ENCODE measurements at places on chromosomes 3 and 15.

DNA sequence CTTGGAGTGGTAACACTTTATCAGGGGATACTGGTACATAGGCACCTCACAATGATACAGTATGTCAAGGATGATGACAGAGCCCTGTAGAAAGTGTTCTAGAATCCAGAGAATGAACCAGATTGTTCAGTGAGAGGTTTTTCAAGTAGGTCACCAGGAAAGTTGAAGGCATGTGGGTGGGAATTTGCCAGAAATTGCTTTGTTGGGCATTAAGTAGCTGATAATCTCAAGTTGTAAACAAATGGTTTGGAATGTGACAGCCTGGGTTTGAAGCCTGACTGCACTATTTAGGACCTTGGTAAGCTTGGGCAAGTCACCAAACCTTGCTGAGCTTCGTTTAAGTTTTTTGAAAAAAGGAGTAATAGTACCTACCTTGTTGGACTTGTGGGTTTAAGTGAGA is 12.5 kb downstream of the SLC35G2 start:
- no peak for DNase-seq

GRCh38 chr15:92638291-92638708 is 17.3 kb downstream of the FAM174B start:
- DNase-seq = no peak

DNA sequence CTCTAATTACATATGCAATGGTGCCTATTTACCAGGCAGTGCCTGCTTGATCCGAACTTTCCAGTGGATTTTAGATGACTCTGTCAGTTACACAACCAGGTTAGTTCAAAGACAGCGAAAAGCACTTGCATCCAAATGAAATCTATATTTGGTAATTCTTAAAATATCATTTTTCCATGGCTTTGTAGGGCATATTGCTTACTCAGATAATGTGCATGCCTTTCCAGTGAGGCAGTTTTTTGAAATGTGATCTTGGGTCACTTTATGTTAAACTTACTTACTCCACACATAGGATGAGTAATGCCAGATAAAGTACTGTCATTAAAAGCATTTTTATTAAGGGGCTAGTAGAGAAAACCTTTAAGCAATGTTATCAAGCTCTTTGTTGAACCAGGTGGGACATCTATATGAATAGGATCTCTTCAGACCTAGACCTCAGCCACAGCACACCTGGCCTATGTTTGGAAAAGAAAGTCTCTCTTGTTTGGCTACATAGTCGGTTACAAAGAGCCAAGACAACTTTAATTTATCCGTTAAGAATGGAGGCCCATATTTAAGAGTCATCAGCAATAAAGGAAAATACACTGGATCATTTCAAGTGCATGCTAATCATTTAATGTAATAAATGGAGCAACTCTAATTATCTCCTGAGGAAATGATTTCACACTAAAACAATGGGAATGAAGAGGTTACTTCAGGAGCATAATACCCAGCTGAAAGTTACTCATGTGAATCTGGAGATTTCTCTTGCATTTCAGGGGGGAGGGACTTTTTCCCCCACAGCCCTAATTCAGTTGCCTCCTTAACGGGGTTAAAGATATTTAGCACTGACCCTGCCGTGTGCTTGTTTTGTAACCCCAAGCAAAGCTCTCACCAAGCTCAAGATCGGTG is 56.3 kb upstream of the TMCO5A start:
- DNase-seq = no peak

DNA sequence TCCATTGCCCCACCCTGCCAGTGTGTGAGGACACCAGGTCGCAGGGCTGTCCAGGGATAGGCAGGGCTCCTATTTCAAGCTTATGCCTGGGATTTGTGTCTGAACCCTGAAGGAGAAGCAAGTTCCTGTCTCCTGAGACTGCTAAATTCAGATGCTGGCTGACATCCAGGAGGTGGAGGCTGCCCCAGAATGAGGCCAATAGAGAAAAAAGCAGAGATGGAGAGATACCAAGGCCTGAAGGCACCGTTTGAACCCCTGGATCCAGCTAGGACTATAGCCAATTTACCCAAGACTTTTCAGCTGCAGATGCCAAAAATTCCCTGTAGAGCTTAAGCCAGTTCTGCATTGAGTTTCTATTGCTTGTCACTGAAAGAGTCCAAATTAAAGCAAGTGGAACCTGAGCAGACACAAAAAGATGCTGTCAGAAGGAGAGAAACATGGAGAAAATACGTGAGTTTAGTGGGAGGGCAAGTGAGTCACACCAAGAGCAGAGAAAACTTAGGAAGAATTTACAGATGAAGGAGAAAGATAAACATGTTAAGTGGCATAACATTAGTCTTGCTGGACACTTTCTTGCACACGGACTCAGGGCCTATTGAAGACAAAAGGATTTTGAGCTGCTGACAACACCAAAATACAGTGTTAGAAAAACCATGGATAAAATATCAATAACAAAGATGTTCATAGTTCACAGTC is 148.6 kb downstream of the CNTN3 start:
- no peak for DNase-seq

GRCh38 chr3:10169000-10169496 is 4.3 kb downstream of the IRAK2 start:
- no peak for DNase-seq

GRCh38 chr15:78182821-78183220 is 33.7 kb downstream of the IDH3A start:
- DNase-seq = no peak

DNA sequence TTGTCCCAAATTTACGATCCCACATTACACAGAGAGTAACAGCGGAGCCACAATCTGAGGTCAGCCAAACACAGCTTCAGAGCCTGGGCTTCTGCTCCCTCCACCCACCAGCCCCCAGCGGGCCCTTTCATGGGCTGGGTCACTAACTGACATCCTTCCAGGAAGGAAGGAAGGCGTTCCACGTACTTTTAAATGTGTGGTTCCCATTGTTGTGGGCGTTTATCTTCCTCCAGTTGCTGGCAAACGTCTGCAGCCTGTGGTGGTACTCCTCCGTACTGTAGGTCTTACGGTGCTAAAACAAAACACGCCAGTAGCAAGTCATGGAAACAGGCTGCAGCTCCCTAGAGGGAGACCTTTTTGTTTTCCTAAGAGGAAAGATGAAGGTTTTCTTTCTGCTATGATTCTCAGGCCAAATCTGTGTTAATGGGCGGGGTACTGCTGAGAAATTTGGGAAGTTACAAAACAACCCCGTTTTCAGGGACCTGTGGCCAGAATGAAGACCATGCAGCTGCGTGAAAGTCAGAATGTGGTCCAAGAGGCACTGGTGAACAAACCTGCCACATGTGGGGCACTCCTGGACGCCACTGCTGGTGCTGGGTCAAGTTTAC is 7.6 kb downstream of the CTSH start:
- DNase-seq = no peak

- no peak for DNase-seq
Observed at GRCh38 chr3:50609763-50610085, 1.9 kb downstream of the CISH start.

DNA sequence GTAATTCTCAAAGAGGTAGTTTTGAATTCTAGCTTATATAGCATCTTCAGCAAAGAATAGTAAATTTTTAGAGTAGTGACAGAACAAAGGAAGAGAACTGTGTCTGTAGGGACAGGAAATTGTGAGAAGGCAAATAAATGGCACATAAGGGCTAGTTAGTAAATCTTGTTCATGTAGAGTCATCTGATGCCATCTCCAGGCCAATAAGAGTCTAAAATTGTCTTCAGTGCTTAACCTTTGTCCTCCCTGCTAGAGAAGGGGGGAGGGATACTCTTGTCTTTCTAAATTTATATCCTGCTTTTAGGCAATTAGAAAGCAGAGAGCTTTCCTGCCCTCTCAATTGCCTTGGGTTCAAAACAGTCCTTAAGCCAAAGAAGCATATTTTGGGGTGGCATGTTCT is 87.0 kb upstream of the DNAJC19 start:
- DNase-seq = no peak

GRCh38 chr3:178086144-178086825 is 450.0 kb upstream of the KCNMB2 start:
- no peak for DNase-seq

- no peak for DNase-seq
Observed at GRCh38 chr3:65094723-65095122, 406.9 kb upstream of the ADAMTS9 start.

DNA sequence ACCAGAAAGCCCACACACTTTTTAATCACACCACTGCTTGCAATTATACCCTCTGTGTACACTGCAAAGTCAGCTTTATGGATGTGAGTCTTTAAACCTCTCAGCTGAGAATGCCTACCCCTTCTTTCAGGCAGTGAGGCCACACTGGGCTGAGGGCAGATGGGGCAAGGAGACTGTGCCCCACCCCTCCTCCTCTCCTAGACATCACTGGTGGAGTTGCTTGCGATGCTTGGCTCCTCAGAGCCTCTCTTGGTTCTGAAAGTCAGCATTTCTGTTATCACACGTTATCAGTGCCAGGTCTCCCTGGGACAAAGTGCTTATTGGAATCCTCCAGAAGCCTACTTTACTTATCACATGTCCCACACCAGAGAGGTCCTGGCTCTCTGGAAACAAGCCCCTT is 128.2 kb downstream of the ZNF621 start:
- DNase-seq = no peak

- DNase-seq = no peak
Observed at GRCh38 chr3:186481526-186481925, 62.7 kb downstream of the CRYGS start.

- DNase-seq = peak; percentile 0
Observed at GRCh38 chr3:73848173-73848906, 223.6 kb upstream of the PDZRN3 start.

DNA sequence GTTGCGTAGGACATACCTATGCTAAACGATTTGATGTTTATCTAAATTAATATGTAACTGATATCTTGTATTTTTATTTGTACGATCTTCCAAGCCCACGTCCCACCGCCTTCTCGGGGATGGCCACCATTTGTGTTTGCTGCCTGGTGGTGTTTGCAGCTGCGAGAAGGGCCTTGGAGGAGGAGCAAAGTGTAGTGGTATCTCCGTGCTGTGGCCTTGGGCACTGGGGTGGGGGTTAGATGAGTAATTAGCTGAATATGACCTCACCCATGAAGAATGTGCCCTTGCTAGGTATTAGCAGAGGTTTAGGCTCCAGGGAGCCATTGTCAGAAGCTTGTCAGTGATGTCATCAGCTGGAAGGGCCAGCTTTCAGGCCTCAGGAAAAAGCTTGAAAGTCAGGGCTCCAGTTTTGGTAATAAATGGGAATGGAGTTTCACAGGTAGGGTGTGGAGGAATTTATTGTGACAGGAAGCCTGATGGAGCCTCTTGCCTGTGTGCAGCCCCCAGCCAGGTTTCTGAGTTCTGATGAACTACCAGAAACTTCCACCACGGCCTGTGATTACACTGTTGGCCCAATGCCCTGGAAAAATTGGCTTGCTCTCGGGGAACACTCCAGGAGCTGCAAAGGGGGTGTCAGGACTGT is 41.0 kb downstream of the FLNB start:
- peak; percentile 62 for DNase-seq

GRCh38 chr3:55750525-55750924 is 263.4 kb upstream of the WNT5A start:
- DNase-seq = no peak

DNA sequence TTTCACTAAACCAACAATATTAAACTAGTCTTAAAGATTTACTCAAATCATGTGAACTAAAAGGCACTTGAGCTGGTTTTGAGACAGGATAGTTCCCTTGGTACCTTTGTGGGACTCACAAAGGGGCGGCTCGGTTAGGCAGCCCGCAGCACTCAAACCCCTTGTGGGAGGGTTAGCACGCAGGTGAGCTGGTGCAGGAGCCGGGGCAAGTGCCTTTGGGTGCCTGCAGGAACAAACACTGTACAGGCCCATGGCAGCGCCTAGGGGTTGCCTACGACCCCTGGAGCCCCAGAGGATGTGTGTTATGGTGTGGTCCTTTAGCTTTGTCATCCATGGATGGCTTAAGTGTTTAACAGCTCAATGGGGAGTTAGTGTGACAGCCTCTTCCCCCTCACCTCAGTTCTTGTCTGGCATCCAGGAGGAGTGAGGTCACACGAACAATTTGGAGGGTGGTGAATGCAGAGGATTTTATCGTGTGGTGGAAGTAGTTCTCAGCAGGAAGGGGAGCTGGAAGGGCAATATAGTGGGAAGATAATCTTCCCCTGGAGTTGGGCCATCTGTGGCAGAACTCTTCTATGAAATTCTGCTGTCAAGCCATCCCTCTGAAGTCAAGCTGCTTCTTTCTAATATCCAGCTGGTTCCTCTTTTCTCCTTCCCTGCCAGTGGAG is 470.9 kb downstream of the RBMS3 start:
- DNase-seq = no peak

DNA sequence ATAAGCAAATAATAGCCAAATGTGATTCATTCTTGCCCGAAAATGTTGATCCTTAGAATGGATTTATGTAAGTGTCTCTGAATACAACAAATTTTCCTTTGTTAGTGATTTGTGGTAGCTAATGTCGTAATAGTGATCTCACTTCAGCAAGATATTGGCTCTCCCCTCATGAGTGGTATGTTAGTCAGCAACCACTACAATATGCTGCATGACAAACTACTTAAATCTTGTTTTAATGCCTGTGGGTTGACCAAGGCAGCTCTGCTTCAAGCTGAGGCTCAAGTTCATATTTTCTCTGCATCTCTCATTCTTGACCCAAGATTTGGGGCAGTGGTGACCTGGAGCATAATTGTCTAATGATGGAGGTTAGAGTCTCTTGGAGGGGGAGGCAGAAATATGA is 49.8 kb upstream of the GALNT15 start:
- no peak for DNase-seq

DNA sequence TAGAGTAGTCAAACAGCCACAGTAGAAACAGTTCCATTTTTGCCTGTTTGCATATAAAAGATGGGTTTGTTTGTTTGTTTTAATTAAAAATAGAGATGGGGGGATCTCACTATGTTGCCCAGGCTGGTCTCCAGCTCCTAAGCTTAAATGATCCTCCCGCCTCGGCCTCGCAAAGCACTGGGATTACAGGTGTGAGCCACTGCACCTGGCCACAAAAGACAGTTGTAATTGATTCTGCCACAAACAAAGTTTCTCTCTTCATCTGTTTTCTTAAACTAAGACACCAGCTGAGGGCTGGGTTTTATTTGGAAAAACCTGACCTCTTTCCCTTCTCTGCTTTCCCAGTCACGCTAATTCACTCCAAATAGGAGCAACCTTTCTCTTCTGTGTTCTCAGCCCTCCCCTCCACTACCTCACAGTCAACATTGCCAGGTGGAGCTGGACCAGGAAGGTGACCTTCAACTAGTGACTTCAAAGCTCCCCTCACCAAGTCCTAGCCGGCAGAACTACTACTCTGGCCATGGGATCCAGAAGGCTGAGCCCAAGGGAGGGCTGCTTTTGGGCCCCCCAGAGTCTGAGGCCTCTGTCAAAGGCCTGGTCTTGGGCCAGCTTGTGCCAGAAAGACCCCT is 1.5 kb upstream of the IDH2 start:
- DNase-seq = no peak
